Glomerular endothelial cell (primary cell): ENCODE measurements at places on chromosomes 2 and 18. TPM values are rescaled to one million over a fixed set of nuclear protein-coding genes. Genes with fewer than 3 reads are reported as not detected.

DNA sequence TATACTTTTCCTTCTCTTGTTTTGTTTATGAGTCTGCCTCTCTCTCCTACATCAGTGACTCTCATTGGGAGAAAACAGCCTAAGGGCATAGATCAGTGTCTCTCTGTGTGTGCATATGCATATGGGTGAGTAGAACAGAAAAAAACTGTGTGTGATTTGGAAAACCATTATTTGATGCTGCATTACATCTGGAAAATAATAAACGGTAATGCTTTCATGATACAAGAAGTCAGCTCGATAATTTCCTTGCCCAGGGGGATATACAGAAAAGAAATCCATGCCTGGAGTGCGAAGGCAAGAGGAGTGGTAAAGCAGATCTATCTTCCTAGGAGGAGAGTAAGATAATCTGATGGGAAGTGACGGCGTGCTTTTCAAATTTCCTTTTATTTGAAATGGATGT, 221.5 kb upstream of the LYPD1 start:
- no peak for DNase-seq

Gene CYRIA
- total RNA-seq, result 16.0 and 19.4 TPM in 2 replicates

- DNase-seq, result no peak
Measured at GRCh38 chr2:12948961-12949353, 232.2 kb downstream of the TRIB2 start.

DNA sequence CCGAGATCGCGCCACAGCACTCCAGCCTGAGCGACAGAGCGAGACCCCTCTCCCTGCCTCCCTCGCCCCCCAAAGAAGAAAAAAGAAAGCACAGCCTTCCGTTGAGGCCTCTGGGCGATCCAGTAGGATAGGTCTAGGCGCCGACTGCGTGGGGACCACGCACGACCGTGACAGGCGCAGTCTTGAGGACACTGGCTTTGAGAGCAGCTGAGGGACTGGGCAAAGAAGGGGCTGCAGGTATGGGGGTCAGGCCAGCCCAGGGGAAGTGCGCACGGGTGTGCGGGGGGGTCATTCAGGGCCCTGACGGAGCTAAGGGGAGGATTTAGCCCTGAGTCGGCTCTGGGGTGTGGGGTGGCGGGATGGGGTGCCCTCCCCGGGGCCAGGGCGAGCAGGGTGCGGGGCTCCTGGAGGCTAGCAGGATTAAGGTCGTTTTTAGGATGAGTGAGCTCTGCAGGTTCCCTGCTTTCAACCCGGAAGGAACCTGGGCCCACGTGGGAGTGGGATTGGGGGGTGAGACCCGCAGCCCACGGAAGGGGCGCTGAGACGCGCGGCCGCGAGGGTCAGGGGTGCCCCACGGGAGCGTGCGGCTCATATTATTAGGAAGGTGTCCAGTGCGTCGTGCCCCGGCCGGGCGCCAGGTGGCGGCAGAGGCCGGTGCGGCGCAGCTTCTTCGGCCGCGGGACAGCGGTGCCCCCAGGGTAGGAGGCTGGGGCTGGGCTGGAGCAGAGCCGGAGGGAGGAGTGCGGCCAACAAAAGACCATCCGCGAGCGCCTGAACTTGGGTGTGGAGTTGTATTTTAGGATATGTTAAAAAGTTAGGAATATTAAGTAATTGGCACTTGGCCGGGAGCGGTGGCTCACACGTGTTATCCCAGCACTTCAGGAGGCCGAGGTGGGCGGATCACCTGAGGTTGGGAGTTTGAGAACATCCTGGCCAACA, 20.5 kb upstream of the ZNF236 start:
- DNase-seq, result no peak

GRCh38 chr2:23169896-23170295, 215.1 kb upstream of the KLHL29 start:
- DNase-seq, result no peak

Gene HOXD3
- total RNA-seq, result 5.3 and 7.2 TPM in 2 replicates

Gene PLCD4
- 0.05 and 0.93 TPM in 2 replicates for total RNA-seq

Gene HOXD9
- total RNA-seq, result 4.7 and 7.6 TPM in 2 replicates

Gene USP14
- 37.2 and 65.2 TPM in 2 replicates for total RNA-seq

GRCh38 chr2:170185319-170185718, 7.4 kb downstream of the MYO3B start:
- DNase-seq, result no peak

Gene VRK2
- total RNA-seq, result 24.6 and 25.8 TPM in 2 replicates

GRCh38 chr2:163987175-163987940, 251.6 kb upstream of the FIGN start:
- no peak for DNase-seq

Gene HES6
- 6.0 and 7.2 TPM in 2 replicates for total RNA-seq

DNA sequence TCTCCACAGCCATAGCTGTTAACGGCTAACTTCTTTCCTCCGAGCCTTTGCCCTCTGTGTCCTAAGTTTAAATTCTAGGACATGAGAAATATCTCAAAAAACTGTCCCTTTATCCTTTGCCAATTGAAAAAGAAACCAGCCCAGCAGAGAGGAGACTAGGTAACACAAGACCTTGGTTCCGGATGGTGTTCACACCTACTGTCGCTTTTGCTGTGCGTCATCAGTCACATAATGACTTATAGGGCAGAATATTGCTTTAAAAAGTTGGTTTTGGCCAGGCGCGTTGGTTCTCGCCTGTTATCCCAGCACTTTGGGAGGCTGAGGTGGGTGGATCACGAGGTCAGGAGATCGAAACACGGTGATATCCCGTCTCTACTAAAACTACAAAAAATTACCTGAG, 66.2 kb downstream of the SP3 start:
- DNase-seq, result no peak

GRCh38 chr2:102606353-102606752, 13.0 kb upstream of the SLC9A2 start:
- DNase-seq, result no peak

- no peak for DNase-seq
Measured at GRCh38 chr2:12990523-12990922, 273.8 kb downstream of the TRIB2 start.

GRCh38 chr18:28269750-28270149, 92.8 kb upstream of the CDH2 start:
- DNase-seq, result no peak

DNA sequence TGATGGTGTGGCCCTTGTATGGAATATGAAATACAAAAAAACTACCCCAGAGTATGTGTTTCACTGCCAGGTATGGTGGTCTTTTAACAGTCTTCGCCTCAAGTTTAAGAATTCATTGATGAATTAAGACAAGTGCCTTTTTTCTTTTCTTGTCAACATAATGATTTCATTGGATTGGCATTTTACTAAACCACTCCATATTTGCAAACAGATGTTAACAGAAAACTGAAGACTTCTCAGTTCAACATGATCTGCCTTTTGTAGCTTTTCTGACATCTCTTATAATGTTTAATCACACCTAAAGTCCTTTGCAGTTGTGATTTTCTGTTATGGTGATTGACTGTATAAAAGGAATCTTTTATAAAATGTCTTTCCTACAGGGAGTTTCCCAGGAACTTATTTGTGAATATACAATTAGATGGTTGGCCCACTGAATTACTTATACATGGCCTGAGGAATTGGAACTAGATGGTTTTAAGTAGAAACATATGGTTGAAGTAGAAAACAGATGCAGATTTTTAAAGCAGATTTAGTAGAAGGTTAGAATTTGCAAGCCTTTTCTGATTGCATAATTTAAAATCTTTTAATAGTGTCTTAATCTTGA, 39.7 kb downstream of the DYNC1I2 start:
- DNase-seq, result no peak

Gene RAPGEF4
- 4.5 and 5.1 TPM in 2 replicates for total RNA-seq

- no peak for DNase-seq
Measured at GRCh38 chr2:221629468-221629867, 57.4 kb upstream of the EPHA4 start.
